ENCODE measurements at places on chromosomes 1 and 21.

DNA sequence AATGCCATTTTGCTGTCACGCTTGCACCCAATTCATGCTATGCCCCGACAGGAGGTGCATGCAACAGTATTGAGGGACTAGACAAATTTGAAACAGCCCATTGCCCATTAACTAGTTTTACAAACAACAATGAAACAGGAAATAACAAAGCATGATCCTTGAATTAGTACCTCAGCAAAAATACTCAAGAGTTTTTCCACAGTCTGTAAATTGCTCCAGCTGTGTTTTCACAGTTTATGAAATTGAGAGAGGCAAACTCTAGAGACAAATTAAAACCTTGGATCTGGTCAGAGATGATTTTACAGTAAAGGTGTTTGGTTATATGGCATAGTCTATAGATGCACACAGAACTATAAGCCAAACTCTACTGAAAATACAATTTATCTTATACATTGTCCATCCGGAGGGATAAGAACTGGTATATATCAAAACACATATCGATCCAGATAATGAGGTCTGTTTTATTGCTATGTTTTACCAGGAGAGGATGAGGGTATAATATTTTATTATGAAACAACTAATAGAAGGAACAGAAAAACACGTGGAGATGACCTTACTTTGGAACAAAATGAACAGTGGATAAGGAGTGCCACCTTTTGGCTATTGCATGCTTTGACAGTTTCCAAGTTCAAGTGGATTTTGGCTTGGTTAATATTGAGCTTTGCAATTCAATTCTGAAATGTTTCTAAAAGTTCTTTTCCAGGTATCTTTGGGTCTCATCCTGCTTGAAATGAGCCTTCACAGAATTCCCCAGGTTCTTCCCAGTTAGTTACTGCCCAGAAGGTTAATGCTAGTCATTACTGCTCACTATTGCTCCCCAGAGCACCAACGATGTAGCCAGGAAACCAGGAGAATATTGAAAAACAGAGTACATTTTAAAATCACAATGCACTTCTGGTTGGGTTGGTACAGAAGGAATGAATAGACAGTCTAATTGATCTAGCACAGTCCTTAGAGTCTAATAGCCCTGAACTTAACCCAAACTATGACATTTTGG, 45.7 kb downstream of the ZC3H11B start:
- DNase-seq = no peak

GRCh38 chr1:219020386-219020785, 153.3 kb upstream of the LYPLAL1 start:
- no peak for DNase-seq

GRCh38 chr1:211371406-211372105, 44.9 kb downstream of the TRAF5 start:
- no peak for DNase-seq

DNA sequence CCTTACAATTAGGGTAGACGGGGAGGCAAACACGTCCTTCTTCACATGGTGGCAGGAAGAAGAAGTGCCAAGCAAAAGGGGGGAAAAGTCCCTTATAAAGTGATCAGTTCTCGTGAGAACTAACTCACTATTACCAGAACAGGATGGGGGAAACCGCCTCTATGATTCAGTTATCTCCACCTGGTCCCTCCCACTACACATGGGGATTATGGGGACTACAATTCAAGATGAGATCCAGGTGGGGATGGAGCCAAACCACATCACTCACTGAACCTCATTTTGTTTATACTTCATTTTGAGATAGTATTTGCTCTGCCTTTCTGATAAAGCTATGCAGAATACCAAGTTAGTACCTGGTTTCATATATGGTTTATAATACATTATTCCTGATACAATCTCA, 26.5 kb downstream of the APP start:
- DNase-seq = no peak

DNA sequence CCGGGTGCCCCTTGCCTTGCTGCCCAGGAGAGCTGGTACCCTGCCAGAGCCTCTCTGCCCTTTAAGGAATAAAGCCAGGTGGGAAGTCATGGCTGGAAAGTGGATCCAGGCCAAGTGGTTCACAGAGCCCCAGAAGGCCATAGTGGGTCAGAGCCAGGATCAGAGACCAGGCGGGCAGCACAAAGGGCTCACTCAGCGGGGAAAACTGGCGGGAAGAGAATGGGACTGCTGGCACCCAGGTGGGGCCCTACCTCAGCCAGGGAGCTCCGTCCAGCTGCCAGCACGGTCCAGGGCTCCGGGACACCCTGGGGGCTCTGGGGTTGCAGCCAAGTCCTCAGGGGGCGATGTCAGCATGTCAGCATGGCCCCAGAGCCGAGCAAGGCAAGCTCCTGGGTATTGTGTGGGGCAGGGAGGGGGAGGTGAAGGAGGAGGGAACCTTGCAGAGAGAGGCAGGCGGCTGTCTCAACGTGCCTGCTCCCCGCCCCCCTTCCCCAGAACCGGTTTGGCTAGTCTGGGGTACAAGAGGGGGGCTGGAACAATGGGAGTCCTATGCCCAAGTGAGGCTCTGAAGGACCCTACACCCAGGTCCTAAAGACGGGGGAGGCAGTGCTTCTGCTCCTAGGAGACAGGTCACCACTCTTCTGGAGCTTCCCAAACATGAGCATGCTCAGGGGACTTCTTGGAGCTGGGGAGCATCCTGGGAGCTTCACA, at the start of gene ARHGEF19:
ARHGEF19 (minus strand) TSS at position 402 of the 711 bp plus-strand sequence. CDS start 3,598 bp downstream, outside the sequence.
- no peak for DNase-seq
